Stromal cell of bone marrow (primary cell): ENCODE measurements at places on chromosomes 16 and 17.

GRCh38 chr17:55710829-55711496, 11.7 kb downstream of the TMEM100 start:
- DNase-seq = peak; percentile 81

- DNase-seq = no peak
These were observed 9.7 kb downstream of the ENPP7 start for GRCh38 chr17:79740413-79740812.

DNA sequence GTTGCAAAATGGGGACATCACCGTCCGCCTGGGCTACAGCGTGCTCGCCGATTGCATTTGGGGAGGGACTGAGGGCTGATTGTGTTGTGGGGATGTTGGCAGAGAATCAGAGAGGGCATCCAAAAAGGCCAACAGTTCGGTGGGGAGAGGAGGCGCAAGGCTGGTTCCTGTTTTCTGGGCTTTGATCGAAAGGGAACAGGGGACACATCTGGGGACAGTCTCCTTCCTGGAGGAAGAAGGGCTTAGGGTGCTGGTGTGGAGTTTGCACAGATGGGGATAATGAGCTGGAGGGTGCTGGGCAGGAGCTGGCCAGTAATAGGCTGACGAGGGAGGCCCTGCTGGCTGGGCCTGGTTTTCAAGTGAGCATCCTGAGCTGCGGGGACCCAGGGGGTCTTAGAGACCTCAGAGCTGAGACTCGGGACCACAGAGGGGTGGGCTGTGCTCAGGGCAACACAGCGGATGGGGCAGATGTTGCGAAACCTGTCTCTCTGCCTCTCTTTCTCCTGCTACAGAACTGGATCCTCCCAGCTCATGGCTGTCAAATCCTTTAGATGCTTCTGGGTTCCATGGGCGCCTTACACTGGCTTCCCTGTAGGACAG, 288.7 kb downstream of the SEC14L1 start:
- DNase-seq = no peak

- DNase-seq = no peak
These were observed 22.8 kb upstream of the IRX3 start for GRCh38 chr16:54309341-54309740.

DNA sequence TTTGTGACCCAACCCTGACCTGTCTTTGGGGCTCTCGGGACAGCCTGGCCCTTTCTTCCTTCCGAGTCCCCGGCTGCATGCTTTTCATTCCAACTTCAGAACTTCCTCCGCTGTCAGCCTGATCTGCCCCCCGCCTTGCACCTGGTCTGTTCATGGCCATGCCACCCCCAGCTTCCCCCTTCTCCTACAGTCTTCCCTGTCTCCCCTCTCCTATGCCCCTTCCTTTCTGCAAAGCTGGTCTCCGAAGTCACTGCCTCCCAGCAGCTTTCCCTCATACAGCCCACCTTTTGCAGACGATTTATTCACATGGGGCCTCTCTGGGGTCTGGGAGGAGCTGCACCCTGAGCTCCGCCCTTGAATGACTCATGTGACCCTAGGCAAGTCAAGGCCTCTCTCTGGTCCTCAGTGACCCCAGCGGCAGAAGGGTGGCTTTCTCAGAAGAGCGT, 47.1 kb upstream of the SDK2 start:
- no peak for DNase-seq

DNA sequence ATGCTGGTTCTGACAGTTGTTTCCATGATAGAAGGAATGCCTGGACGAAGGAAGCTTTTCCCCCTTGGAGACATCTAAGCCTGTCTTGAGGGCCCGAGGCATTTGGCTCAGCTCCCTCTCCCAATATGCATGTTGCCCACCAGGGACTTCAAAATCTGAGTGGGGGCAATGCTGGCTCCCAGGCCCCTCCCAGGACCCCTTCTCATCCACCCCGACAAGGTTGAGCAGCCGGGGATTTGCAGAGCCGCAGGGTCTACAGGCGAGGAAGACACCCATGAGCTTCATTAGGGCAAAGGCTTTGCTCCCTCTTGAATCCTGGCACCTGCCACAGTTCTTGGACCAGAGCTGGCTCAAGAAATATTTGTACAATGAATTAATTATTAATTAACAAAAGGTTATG, 25.1 kb upstream of the DNAH17 start:
- DNase-seq = no peak

- DNase-seq = no peak
These were observed 152.4 kb downstream of the IRX5 start for GRCh38 chr16:55083052-55083451.

DNA sequence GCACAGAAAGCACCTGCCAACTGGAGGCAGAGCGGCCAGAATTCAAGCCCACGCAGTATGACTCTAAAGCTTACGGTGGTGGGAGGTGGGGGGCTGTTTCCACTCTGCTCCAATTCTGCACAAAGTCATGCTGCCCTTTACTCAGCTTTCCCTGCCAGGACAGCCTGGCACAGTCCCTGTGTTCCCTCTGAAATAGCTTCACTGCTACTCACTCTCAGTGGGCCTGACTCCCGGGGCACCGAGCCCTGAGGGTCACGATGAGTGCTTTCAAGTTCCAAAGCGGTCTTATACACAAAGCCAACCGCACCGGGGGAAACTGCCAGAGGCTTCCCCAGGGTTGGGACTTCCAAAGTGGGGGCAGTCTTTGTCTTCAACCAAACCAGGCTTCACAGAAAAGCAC, 306.1 kb upstream of the XYLT1 start:
- DNase-seq = no peak

GRCh38 chr17:53722407-53722806, 100.3 kb upstream of the KIF2B start:
- peak; percentile 97 for DNase-seq

- no peak for DNase-seq
These were observed 25.2 kb upstream of the AMZ2 start for GRCh38 chr17:68222606-68223005.

DNA sequence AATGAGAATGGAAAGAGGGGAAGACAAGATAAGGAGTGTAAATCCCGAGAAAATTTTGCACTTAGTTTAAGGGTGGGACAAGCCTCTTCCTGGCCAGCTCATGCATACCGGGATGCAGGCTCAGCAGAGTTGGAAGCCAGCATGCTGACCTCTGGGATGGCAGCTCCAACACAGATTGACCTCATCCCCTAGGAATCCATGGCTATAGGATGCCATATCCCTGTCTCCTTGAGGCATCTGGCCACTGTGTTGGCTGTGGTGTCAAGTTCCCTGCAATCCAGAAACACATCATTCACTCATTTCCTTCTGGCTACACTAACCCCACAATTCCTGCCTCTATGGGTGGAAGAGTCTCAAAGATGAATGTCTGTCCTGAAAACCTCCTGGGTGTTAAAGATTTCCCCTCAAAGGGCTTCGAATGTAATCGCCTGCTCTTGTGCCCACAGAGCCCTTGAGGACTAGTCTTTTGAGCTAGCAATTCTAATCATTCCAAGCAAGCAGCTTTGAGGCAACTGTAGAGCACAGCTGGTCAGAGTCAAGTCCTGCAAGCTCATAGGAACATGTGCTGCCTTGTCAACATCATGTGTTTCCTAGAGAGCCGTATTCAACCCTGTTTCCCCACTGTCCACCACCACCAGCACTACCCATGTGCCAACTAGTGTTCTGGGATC, 141.4 kb downstream of the PMP22 start:
- peak; percentile 36 for DNase-seq

GRCh38 chr17:15261802-15262290, 3.3 kb downstream of the PMP22 start:
- no peak for DNase-seq

DNA sequence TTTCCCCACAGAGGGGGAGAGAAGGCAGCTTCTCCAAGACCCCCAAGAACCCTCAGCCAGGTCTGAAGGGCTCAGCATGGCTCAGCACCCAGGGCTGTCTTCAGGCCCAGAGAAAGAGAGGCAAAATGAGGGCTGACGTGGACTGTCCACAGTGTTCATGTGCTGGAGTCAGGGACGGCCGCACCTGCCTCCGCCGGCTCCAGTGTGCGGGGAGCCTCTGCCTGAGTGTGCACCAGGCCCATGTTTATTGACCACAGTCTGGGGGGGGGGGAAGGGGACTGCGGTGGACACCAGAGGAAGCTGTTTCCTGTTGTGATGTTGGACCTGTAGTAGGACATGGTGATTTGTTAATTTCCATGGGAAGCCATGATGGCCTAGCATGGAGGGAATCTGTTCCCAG, 6.9 kb downstream of the MRM1 start:
- no peak for DNase-seq

- no peak for DNase-seq
These were observed 74.9 kb upstream of the BCAR1 start for GRCh38 chr16:75326333-75326732.

DNA sequence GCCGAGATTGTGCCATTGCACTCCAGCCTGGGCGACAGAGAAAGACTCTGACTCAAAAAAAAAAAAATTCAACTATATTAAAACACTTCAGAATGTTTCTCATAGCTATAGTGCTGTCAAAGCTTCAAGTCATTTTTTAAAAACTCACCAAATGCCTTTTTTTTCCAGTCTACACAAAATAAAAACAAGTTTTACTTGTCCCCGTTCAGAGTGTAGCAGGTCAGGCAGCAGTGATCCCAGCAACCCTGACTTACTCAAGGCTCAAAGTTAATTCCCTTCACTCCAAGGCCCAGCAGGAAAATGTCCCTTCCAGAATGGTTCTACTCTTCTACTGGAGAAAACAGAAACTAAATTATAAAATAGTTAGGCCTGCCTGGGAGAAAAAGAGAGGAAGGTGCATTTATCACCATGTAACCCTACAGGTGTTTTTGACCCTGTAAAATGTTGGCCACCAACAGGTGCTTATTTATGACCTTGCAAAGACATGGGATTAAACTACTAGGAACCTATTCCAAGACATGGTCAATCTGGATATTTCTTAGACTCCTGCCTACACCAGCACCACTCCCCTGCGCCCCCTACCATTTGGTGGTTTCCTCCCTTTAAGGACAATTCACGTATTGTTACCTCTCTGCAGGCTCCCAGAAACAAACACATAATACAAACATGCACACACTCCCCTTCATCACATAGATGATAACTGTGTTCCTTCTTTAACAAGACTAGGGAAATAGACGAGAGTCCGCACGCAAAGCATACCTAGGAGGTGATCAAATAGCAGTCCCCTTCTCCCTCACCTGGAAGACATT, 5.4 kb downstream of the AMFR start:
- DNase-seq = no peak

DNA sequence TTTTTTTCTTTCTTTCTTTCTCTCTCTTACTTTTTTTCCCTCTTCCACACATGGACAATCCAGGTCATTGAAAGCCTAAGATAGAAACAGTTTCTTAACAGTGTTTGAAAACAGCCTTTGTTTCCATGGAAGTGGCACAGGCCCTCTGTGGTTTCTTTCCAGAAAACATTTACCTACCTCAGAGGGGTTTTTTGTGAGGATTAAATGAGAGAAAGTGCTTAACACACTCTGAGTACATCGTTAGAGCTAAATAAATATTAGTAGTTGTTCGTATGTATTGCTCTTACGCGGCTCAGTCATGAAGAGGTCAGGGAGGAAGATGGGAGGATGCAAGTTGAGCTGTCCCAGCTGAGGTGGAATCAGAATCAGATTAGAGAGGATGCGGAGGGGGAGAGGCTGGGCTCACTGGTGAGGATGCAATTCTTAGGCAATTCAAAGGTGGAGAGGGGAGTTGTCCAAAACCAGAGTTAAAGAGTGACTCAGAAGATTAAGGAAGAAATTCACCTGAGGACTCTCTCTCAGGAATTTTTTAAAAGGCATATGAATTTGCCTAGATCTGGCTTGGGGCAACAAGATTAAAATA, 345.4 kb downstream of the PMP22 start:
- DNase-seq = no peak

DNA sequence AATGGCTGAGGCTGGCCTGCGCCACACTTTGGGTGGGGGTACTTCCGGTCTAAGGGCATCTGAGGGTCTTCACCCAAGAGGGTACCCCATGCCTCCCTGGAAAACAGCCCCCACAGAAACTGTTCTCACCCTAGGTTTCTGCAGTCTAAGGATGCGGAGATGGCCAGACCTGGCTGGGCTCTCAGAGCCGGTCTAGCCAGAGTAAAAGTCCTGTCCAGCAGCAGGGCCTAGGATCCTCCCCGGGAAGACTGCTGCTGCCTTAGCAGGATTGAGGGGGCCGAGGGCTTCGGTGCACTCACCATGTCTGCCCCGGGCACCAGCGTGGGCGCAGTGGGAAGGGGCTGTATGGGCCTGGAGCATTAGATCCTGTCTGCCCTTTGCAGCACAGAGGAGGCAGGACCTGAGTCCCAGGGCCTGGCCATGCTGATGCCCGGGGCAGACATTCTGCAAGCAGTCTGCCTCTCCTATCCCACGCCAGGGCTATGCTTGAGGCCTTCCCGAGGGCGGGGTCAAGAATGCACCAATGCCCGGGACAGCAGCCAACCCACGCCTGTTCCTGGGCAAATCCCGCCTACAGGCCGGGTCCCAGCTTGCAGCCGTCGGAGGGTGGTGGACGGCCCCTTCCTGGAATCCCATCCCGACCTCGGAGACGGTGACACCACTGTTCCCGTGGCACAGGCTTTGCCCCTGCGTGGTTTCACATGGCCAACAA, 54.7 kb downstream of the CBFA2T3 start:
- DNase-seq = peak; percentile 43
